ENCODE measurements at places on chromosomes 2 and 18. TPM values are rescaled to one million over a fixed set of nuclear protein-coding genes. Genes with fewer than 3 reads are reported as not detected.

Gene HAAO
- 0.37 TPM for total RNA-seq

Gene CRYGD
- not detected for total RNA-seq

Gene DNAH6
- total RNA-seq, result 0.89 TPM

Gene POTEI
- total RNA-seq, result not detected

Gene RBM43
- 4.9 TPM for total RNA-seq

Gene IL36G
- total RNA-seq, result not detected

- no peaks in the 10 kb centered on the region for H3K4me1 ChIP-seq
- no peak for DNase-seq
- no peak overlapping the region for H3K4me3 ChIP-seq
Measured at GRCh38 chr2:118731413-118731812, 116.0 kb downstream of the EN1 start.

DNA sequence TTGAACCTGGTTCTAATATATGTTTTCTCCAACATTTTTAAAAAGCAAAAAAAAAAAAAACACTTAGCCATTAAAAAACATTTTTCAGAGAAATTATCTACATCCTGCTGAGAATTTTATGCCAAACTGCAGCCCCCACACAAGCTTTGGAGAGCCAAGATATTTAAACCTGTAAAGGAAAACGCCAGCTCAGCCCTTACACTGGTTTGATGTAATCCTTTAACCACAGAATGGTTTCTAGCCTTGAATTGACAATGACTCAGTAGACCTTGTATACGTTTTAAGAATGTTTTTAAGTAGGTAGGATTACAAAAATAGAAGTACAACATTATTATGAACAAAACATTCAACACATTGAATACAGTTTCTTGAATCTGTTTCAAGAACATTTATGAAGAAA is 113.6 kb downstream of the BABAM2 start:
- H3K4me1 ChIP-seq, result peaks cover 15% of the 10 kb centered on the region
- no peaks in the 10 kb centered on the region for H3K27me3 ChIP-seq
- H3K4me3 ChIP-seq, result no peak overlapping the region
- H3K36me3 ChIP-seq, result peaks cover 21% of the 10 kb centered on the region

GRCh38 chr2:168216351-168217005 is 30.9 kb downstream of the STK39 start:
- no peaks in the 10 kb centered on the region for H3K27me3 ChIP-seq
- peaks cover 15% of the 10 kb centered on the region for H3K36me3 ChIP-seq
- no peak for DNase-seq
- H3K4me3 ChIP-seq, result no peak overlapping the region
- H3K4me1 ChIP-seq, result peaks cover 23% of the 10 kb centered on the region

GRCh38 chr18:8899000-8899399 is 193.6 kb downstream of the MTCL1 start:
- peaks cover 17% of the 10 kb centered on the region for H3K27me3 ChIP-seq
- DNase-seq, result no peak
- H3K27ac ChIP-seq, result no peak overlapping the region
- H3K4me3 ChIP-seq, result no peak overlapping the region

DNA sequence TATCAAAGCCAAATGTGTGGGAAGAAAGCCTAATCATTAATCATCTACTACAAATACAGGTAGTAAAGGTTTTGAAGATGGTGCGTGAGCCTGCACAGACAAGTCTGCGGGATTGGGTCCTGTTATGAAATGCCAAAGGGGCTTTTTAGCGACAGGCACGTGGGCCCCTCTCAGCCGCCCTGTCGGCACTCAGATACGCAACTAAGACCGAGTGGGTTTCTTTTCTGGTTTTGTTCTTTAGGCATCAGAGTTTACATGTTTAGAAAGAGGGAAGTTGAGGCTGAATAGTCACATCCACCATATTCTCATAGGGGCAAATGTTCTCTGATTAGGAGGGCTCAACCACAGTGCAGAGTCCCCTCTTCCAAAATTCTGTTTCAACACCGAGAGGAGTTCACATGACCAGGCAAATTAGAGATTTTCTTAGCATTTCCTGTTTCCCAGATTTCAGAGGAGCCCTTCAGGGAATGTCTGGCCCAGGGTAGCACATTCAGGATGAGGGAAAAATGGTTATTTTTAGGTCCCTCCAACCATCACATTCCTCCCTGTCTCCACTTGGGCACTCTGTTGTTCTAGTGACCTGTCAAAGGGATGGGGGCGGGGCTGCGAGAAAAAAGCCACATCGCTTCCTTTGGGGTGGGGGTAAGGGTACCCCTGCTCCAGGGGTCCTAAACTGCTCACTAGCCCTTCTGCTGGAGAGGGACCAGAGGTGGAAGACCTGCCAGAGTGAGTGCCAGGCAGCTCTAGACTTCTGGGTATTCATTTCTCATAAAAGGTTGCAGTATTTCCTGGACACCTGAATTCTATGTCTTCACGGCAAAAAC is 159.2 kb downstream of the BCL2 start:
- H3K27ac ChIP-seq, result peak overlapping the region; percentile 93
- peak overlapping the region; percentile 78 for H3K4me3 ChIP-seq
- no peak for DNase-seq
- peaks cover 98% of the 10 kb centered on the region for H3K4me1 ChIP-seq
- peaks cover 79% of the 10 kb centered on the region for H3K36me3 ChIP-seq

DNA sequence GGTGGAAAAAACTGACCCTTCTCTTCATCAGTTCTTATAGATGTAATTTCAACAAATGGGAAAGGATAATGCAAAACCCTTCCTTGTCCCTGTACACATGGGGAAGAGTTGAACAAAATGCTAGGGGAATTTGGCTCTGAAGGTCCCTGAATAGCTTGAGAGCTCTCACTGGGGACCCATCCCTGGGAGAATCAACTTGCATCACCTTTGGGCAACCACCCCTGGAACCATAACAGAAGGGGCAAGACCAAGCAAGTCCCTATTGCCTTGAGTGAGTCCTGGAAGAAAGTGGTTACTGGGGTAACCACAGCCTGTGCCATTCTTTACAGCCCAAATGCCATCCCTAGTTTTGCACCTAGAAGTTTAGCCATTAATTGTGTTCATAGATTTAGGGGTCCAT is 52.2 kb upstream of the B3GNT2 start:
- H3K27ac ChIP-seq, result no peak overlapping the region
- H3K4me3 ChIP-seq, result no peak overlapping the region
- peaks cover 9% of the 10 kb centered on the region for H3K36me3 ChIP-seq
- no peaks in the 10 kb centered on the region for H3K27me3 ChIP-seq
- DNase-seq, result no peak
- H3K4me1 ChIP-seq, result peaks cover 37% of the 10 kb centered on the region

- no peaks in the 10 kb centered on the region for H3K27me3 ChIP-seq
- H3K4me1 ChIP-seq, result no peaks in the 10 kb centered on the region
- H3K4me3 ChIP-seq, result no peak overlapping the region
- H3K27ac ChIP-seq, result no peak overlapping the region
- DNase-seq, result no peak
Measured at GRCh38 chr18:5653802-5654201, 110.0 kb upstream of the EPB41L3 start.

GRCh38 chr2:31051258-31052140 is 86.7 kb downstream of the GALNT14 start:
- no peak overlapping the region for H3K27ac ChIP-seq
- H3K4me3 ChIP-seq, result no peak overlapping the region
- H3K4me1 ChIP-seq, result peaks cover 5% of the 10 kb centered on the region
